ENCODE measurements at places on chromosomes 5 and 9. TPM values are rescaled to one million over a fixed set of nuclear protein-coding genes. Genes with fewer than 3 reads are reported as not detected.
A peak's percentile ranks its signal among the peaks of the same experiment; 100 is the strongest.

- peak; percentile 37 for DNase-seq
Measured at GRCh38 chr5:38404667-38405276, 146.4 kb downstream of the EGFLAM start.

DNA sequence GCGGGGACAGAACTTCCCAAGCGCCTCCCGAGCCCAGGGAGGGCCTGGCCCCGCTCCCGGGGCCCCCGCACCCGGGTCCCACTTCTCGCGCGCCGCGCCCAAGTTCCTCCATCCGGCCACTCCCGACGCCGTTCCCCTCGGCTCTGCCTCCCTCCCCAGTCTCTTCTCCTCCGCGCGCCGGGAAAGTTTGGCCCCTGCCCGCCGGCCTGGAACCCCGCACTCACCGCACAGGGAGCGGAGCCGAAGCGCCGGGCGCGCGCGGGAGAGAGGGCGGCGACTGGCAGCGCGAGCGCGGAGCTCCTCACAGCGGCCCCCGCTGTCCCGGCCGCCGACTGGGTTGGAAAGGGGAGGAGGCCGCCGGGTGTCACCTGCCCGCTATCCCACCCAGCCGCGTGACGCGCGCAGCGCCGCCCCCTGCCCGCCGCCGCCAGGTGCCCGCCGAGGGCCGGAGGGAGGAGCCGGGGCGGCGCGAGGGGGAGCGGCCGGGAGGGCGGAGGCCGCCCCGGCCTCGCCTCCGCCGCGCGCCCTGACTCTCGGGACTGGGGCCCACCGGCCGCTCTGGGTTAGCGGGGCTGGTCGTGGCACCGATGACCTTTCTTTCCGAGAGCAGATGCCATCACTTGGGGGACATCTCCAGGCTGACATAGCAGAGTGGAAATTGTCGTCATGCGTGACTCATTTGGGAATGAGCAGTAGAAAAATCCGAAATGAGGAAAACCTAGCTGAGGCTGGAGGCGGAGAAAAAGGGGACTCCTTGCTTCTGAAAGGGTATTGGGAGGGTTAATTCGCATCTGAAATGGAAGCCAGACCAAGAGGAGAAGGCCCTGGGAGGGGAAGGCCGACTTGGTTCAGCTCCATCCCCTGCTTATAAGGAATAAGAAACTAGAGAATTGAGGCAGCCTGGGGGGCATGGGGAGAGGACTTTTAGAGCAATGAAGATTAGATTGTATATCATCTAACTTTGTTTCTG lies at the start of gene ELOVL7:
TSS of gene ELOVL7 (minus strand) at position 334 of the 970 bp plus-strand sequence. CDS start 56,872 bp downstream, outside the sequence.
- DNase-seq = peak; percentile 66

GRCh38 chr9:79268806-79269205 lies 303.0 kb upstream of the TLE4 start:
- no peak for DNase-seq

DNA sequence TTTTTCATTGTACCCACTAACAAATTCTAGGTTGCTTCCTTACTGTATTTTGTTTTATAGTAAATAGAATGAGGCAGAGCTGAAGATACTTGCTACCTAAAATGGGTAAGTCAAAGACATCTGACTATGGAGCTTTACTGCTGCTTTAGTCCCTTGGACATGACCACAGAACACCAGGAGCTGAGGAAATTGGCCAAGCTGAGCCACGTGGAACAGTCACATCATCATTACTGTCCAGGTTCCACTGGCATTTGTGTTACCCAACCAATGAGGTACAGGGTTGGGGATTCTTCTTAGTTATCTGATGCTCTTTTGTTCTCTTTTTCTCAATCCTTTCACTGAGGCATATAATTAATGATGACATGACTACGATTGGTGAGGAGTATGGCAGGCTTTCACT lies 47.1 kb downstream of the SSBP2 start:
- no peak for DNase-seq

Gene PCDHGA2
- not detected for total RNA-seq

- DNase-seq = no peak
Measured at GRCh38 chr9:135105938-135106491, 18.5 kb downstream of the OLFM1 start.

DNA sequence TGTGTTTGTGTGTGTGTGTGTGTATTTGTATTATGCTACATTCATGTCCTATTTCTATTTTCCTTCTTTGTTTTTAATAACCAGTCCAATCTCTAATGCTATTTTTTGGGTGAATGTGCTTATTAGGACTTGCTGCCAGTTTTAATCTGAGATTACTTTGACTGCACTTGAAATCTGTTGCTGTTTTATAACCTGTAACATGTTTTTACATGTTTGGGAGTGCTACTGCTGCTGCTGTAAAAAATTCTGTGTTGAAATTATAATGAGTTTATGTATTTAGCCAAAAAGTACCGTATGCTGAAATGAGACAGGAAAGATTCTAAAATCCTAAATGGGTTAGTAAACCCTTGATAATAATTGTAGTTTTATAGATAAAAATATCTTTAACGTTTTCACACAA lies 104.7 kb upstream of the SSBP2 start:
- no peak for DNase-seq

DNA sequence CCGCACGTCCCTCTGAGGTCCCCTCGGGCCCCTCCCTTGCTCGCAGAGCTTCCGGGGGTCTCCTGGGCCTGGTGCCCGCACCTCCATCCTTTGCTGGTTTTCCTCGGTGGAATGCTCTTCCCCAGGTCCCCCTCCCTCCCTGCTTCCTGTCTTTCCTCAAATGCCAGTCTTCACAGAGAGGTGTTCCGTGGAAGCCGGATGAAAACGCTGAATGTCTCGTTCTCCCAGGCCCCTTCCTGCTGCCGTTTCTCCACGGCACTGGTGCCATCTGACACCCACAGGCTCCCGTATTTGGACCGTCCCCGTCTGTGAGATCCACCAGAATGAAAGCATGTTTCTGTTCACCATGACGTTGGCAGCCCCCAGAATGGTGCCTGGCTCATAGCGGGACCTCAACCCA lies 4.1 kb downstream of the OR2V1 start:
- no peak for DNase-seq

Gene ACTBL2
- total RNA-seq = 0.07 TPM

DNA sequence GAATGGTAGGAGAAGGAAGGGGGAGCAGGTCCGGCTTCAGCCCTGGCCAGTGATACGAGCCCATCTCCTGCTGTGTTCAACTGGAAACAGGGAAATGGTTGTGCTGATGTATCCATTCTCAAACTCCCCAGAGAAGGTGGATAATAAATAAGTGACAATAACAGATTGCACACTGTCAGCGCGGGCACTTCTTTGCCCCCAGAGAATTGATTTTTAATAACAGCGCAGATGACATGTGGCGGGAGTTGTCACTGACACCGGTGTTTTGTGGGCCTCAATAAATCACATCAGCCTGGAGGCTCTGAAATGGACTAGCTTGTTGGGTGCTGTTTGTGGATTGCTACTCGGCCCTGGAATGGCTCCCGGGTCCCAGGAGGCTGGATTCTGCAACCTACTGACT lies 141.4 kb upstream of the PANK3 start:
- no peak for DNase-seq

DNA sequence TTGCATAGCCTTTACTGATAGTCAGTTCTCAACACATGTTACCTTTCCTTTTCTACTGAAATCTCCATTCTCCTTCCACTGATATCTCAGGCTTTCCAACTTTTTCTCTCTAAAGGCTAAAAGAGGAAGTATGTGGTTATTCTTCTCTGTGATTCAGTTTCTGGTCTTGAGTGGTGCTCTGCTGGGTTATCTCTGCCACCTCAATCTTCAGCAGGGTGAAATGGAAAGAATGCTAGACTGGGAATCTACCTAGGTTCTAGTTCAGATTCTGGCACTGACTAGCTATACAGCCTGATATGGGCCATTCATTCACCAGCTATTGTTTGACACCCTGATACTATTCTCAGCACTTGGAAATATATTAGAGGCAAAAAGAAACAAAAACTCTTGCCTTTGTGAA lies 124.9 kb upstream of the GRIA1 start:
- no peak for DNase-seq

GRCh38 chr5:67880876-67881275 lies 334.7 kb upstream of the PIK3R1 start:
- DNase-seq = no peak

DNA sequence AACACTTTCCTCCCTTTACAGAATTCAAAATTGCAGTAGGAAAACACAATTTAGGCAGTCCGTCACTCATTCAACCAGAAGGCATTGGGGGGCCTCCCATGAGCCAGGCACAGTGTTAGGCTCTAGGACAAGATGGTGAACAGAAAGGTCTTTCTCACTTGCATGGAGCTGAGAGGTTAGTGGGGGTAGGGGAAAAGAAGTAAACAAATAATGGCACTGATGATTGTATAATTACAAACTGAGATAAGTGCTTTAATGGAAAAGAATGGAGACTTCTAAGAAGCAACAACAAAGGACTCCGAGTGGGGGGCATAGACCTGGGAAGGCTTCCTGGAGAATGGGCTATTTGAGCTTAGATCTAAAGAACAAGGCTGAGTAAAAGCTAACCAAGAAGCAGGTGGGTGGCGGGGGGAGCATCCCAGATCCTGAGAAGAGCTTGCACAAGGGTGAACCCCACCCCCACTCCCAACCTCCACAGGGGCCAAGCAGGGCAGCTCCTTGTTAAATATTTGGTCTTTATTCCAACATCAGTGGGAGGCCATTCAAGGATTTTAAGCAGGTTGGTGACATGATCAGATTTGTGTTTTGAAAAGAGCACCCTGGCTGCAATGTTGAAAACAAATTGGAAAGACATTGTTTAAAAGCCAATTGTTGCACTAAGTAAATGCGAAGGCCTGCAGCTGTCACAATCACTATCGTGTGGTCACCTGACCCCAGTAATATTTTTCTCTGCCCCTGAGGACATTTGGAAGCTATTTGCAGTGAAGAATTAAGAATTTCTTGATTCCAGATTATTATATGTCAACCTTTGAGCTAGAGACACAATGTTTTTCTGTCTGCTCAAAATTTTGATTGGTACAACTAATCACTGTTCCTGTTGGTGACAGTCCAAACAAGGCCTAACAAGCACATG lies 73.9 kb upstream of the EFNA5 start:
- no peak for DNase-seq

DNA sequence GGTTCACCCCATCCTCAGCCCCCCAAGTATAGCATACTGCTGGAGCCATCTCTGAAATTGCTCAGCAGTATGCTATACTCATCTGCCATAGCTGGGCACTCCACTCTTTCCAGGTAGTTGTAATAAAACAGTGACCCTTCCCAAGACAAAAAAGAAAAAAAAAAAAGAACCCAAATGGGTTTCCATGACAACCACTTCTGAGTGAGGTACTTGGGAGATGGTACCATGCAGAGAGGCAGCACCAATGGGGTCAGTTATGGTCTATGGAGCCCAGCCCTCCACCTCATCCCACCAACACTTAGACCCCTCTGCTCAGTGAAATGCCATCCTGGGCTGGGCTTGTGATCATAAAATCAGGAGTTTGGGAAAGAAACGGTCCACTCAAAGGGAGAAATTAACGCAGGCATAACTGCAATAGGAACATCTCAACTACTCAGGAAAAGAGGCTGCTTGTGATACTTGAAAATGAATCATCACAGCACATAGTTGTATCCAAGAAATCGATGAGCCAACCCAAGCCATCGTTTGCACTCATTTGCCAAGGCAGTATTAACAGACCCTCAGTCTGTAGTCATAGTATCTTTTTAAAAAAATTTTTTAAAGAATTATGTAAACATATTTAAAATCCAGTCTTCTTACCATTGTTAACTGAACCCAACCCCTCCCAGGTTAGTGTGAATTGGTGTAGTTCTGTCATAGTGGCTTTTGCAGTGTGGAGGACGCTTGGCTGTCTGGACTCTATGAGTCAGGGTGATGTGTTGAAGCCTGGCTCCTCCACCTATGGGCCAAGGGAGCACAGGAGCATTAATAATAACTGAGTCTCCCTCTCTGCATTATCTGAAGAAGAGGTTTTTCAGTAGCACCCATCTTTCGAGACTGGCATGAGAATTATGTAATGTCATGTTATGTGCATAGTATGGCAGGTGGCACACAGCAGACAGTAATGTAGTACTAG lies 402.7 kb downstream of the SPOCK1 start:
- DNase-seq = no peak

DNA sequence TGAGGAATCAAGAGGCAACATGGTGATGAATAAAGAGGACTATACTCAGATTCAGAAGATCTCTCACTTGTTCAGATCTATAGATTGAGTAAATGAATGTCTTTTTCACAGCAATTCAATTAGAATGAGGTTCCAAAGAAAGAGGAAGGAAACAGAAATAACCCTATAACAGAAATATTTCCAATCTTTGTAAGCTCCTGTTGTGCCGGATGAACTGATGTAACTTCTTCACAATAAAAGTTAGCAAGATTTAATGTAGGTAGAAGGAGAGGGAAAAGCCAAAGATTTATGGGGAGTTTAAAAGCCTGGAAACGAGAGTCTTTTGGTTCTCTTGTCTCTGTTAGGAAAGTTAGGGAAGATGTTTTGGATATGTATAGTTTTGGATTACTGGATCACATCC lies 92.1 kb downstream of the PBX3 start:
- DNase-seq = no peak

DNA sequence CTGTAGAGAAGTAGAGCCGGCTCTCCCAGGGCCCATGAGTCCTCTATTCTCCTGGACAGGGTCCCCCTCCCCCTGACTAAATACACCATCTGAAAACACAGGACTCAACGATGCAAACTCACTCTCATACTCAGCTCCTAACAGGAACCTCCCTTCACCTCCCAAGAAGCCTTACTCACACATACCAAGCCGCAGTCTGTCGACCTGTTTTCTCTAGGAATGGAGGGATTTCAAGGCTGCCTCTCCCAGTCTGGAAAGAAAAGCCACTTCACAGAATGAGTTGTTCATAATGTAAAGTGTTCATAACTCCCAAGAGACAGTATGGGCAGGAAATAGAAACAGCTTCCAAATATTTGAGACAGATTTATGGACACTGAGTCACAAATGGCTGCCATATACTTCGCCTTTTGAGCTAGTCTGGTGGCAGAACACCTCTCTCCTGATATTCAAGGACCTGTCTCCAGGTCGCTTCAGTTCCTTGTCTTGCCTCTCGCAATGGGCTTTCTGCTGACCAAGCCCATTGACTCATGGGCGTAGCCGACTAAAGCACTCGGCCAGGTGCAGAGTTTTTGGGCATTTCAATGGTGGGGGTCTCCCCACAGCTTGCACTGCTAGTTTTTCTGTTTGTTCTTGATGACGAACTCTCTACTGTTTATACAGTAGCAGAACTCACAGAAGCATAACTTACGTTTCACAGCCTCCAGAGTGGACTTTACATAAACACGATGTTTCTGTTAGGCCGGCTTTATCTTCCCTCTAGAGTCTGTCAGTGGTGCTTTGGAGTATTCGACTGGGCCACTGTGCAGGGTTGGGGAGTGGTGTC lies 25.0 kb upstream of the IL17B start:
- no peak for DNase-seq

DNA sequence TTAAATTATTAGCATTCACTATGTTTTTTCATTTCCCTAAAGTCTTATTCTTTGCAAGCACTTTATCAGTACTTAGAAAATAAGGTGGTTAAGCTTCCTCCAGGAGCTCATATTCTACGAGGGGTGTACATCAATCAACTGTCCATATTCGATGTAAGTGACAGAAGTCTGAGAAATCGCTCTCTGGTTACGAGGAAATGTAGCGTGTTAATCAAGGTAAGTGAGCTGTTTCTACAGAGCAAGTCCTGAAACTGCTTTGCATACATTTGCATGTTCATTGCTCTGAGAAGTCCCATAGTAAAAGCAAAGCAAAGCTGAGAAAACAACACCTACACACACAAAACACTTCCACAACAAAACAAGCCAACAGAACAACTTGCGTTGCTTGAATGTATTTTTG lies 893.9 kb upstream of the DMAC1 start:
- DNase-seq = no peak

GRCh38 chr9:93827545-93828330 lies 127.4 kb downstream of the BARX1 start:
- no peak for DNase-seq

Gene PCDHA9
- total RNA-seq = not detected

GRCh38 chr5:162444129-162444762 lies 376.7 kb downstream of the GABRG2 start:
- DNase-seq = no peak

- no peak for DNase-seq
Measured at GRCh38 chr5:147751156-147751830, 31.2 kb downstream of the JAKMIP2 start.
